Erythroblast (primary cell): ENCODE measurements at places on chromosomes 4 and X.

DNA sequence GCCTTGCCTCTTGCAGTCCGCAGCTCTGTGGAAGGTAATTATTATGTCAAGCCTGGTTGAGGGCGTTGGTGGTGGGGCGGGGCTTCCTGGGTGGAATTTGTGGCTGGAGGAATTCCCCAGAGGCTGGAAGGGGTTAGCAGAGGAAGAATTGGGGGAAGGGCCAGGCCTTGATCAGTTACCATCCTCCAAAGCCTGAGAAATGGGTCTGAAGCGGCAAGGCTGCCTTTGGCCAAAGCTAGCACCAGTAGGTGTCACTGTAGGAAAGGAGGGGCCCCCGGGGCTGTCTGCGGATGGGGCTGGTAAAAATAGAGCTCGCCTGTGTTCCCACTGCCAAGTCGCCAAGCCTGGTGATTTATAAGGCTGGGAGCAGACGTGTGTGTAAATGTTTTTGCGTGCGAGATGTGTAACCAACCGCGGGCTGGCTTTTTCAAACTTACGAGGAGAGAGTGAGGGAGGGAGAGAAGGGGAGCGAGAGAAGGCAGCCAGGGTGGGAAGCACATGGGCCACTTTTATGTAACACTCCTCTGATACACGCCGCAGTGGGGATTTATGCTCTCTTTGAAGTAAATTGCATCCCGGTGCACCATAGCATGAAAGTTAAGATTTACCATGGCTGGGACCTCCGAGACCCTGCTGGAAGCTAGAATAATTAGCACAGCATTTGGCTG is 367.0 kb downstream of the BCOR start:
- peak; percentile 20 for DNase-seq

DNA sequence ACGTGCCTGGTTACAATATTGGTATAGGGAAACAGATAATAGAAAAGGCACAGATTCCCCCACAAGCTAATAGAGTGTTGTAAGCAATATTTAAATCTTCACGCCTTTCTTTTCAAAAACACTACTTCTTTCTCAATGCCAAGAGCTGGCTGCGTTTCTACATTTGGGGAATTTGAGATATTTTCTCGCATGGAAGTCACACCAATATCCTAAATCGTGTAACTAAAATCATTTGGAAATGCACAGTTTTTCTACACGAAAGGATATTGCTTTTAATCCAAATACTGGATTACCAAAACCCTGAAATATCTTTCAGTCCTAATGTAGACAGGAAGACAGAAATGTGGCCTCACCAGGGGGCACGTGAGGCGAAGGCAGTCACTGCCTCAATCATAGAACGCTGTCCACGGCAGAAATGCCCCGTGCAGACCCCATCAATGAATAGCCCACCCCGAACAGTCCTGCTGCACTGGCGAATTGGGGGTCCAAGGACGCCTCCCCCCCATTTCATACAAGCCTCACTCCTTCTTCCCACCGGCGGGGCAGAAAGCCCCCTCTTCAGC is 106.6 kb downstream of the NSUN7 start:
- no peak for DNase-seq

- no peak for DNase-seq
These were observed 637.5 kb upstream of the SLIT2 start for GRCh38 chr4:19614171-19614570.

GRCh38 chr4:183263787-183264386 is 56.2 kb downstream of the CLDN22 start:
- no peak for DNase-seq

GRCh38 chrX:103792916-103793544 is 16.4 kb downstream of the PLP1 start:
- DNase-seq, result no peak
